Camera-type eye (tissue), 1 donor: ENCODE measurements at places on chromosomes 1 and 21. TPM values are rescaled to one million over a fixed set of nuclear protein-coding genes. Genes with fewer than 3 reads are reported as not detected.

KPRP gene
- not detected for total RNA-seq

ACKR1 gene
- 8.9 TPM for total RNA-seq

NPHS2 gene
- total RNA-seq = not detected

SPRR2E gene
- total RNA-seq = not detected

TSPAN2 gene
- 7.3 TPM for total RNA-seq

PDE9A gene
- 23.3 TPM for total RNA-seq

GJA9 gene
- not detected for total RNA-seq

ARMH1 gene
- total RNA-seq = 6.7 TPM

ANKRD13C gene
- 61.1 TPM for total RNA-seq

IL6R gene
- 4.6 TPM for total RNA-seq

RPE65 gene
- total RNA-seq = 37.7 TPM

NUDT4B gene
- total RNA-seq = 33.9 TPM
